Vagina (tissue), 2 donors: ENCODE measurements at places on chromosomes 16 and 17. TPM values are rescaled to one million over a fixed set of nuclear protein-coding genes. Genes with fewer than 3 reads are reported as not detected.

GRCh38 chr16:75789237-75789636 is 62.9 kb upstream of the CPHXL start:
- no peaks in the 10 kb centered on the region for H3K27me3 ChIP-seq
- no peaks in the 10 kb centered on the region for H3K4me1 ChIP-seq
- DNase-seq, result no peak
- no peak overlapping the region for H3K4me3 ChIP-seq

GRCh38 chr17:77254951-77255825 is 114.4 kb downstream of the SEC14L1 start:
- no peaks in the 10 kb centered on the region for H3K27me3 ChIP-seq
- no peak overlapping the region for H3K27ac ChIP-seq
- H3K36me3 ChIP-seq, result no peaks in the 10 kb centered on the region

The GRB7 gene
- 23.6 TPM for total RNA-seq

The KRTAP4-1 gene
- not detected for total RNA-seq
